Hair follicular keratinocyte (primary cell): ENCODE measurements at places on chromosomes 6 and 20. TPM values are rescaled to one million over a fixed set of nuclear protein-coding genes. Genes with fewer than 3 reads are reported as not detected.

PNRC1 gene
- 25.0 and 54.0 TPM in 2 replicates for total RNA-seq

BACH2 gene
- 0.84 and 3.7 TPM in 2 replicates for total RNA-seq

NRSN2 gene
- 38.7 and 58.4 TPM in 2 replicates for total RNA-seq

PNLDC1 gene
- 0.94 TPM in 1 of 2 replicates, not detected in the other for total RNA-seq

CST2 gene
- total RNA-seq = not detected in 2 replicates

FAXC gene
- 1.4 and 4.2 TPM in 2 replicates for total RNA-seq

MUCL3 gene
- not detected in 2 replicates for total RNA-seq

DNAH8 gene
- not detected in 2 replicates for total RNA-seq

RPP40 gene
- 7.9 and 22.7 TPM in 2 replicates for total RNA-seq

TRIM10 gene
- total RNA-seq = not detected in 2 replicates

ENPP3 gene
- total RNA-seq = not detected in 2 replicates

COL20A1 gene
- not detected in 2 replicates for total RNA-seq

CTCFL gene
- not detected in 2 replicates for total RNA-seq

C6orf118 gene
- not detected in 2 replicates for total RNA-seq

HLA-DMA gene
- 1.4 and 3.7 TPM in 2 replicates for total RNA-seq

HSPA1A gene
- 37.6 and 59.1 TPM in 2 replicates for total RNA-seq

SLC22A1 gene
- total RNA-seq = 0.08 TPM in 1 of 2 replicates, not detected in the other

OPN5 gene
- total RNA-seq = not detected in 2 replicates

KCNQ2 gene
- not detected in 2 replicates for total RNA-seq

BCAS1 gene
- not detected in 2 replicates for total RNA-seq

PRR18 gene
- not detected in 2 replicates for total RNA-seq
